ENCODE measurements at places on chromosomes 2 and 18.
A peak's percentile ranks its signal among the peaks of the same experiment; 100 is the strongest.

- no peak for DNase-seq
Measured at GRCh38 chr2:20507166-20507692, 60.4 kb downstream of the RHOB start.

DNA sequence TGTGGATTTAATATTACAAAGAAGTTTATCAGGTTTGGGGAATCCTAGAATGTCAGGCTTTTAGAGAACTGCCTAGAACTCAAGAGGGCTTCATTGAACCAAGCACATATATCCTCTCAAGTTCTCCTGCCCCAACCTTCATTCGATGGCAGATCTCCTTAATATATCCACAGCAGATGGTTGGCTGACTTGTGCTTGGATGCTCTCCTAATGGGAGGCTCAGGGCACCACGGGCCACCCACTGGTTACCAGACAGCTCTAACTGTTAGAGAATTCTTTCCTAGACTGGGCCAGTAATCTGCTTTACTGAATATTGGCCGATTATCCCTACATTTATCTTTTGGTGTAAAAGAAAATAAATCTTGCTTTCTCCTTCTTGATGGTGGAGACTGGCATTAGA is 87.2 kb upstream of the ATP8B1 start:
- no peak for DNase-seq

DNA sequence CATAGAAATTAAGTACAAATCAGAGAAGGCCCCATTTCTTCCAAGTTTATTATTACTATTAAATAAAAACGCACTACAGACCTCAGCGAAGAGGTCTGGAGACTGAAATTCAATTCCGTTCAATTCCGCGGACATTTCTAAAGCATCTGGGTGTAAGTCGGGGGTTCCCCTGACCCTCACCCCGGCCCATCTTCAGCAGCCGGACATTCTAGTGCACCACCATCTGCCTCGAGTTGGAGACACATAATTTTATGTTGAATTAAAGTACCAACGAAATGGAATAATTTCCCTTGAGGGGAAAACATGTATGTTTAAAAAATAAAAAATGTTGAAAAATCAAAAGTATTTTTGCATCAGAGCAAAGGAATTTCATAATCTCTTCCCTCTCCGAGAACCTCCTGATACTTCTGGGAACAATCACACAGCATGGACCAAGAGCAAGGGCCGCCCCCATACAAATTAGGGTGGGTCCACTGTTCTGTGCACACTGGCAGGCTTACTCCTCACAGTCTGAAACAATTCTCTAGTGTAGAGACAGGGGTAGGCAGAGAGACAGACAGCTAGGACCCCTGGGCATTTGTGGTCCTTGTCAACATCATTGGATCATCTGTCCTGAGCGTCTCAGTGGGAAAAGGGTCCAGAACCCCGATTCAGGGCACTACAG is 29.3 kb downstream of the MBP start:
- no peak for DNase-seq

- no peak for DNase-seq
Measured at GRCh38 chr2:133884739-133885381, 316.6 kb upstream of the NCKAP5 start.

- no peak for DNase-seq
Measured at GRCh38 chr2:106138543-106139237, 55.4 kb downstream of the UXS1 start.

GRCh38 chr2:217943446-217944321 is 59.1 kb downstream of the TNS1 start:
- DNase-seq, result no peak

- DNase-seq, result no peak
Measured at GRCh38 chr2:202009581-202009980, 24.1 kb upstream of the FZD7 start.

GRCh38 chr2:241797441-241798080 is 11.4 kb upstream of the NEU4 start:
- no peak for DNase-seq

DNA sequence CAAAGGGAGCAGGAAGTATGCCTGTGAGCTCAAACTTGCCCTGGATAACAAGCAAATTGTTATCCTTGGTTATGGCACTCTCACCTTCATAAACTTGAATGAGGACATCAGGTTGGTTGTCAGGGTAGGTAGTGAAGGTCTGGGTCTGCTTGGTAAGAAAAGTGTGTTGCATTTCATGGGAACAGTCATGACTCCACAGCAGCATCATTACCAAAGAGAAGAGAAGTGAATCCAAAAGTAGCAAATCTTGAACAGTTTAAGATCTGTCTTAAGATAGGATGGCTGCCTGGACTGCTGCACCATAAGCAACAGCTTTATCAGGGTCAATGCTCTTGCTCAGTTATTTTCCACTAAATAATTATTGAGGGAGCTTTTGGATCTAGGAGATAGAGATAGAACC is 350.7 kb upstream of the MAP2 start:
- DNase-seq, result no peak

GRCh38 chr2:171410101-171410500 is 23.7 kb downstream of the METTL8 start:
- DNase-seq, result no peak

- peak; percentile 11 for DNase-seq
Measured at GRCh38 chr2:55431982-55432627, 12.4 kb upstream of the CCDC88A start.

DNA sequence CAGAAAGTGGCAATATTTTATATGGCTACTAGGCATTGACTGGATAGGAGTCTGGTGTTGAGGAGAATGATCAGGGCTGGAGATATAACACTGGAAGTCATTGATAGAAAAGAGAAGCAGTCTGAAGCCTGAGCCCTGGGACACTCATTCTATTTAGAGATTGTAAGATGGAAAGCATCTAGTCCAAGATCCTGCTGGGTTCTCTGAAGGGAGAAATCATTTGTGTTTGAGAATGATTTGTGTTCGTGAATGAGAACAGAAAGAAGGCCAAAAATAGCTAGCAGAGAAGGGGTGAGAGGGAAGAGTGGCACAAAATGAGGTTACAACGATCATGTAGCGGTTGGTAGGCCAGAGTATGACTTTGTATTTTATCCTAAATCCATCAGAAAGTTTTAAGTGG is 7.6 kb upstream of the ALS2 start:
- DNase-seq, result no peak

- DNase-seq, result no peak
Measured at GRCh38 chr2:2702385-2702784, 371.3 kb upstream of the MYT1L start.

DNA sequence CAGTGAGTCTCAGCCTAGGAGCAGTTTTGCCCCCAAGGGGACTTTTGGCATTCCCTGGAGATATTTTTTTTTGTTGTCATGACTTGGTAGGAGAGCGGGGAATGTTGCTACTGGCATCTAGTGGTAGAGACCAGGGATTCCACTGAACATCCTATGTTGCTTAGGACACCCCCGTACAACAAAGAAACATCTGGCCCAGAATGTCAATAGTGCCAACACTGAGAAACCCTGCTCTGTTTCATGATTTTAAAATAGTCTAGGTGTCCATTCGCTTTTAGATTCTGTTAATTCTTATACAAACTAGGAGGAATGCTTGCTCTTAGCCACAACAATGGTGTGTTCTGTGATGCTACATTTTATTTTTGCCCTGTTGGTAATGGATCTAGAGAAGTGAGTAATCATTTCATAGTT is 225.8 kb upstream of the SIX3 start:
- DNase-seq, result no peak

DNA sequence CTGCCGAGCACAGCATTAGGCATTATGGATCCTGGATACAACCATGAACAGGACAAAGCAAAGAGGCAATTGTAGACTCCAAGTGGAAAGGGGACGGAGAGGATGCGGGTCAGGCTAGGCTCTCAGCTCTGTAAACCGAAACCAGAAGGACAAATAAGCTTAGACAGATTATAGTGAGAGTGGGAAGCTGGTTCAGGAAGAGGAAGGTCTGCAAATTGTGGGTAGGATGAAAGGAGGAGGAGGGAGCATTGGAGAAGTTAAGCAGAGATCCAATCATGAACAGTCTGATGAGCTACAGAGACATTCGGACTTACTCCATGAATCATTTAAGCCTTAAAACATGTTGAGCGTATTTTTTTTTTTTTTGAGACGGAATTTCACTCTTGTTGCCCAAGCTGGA is 3.0 kb downstream of the MSH6 start:
- no peak for DNase-seq

- no peak for DNase-seq
Measured at GRCh38 chr2:232058063-232058877, 96.8 kb downstream of the DIS3L2 start.

GRCh38 chr2:70918016-70918415 is 17.7 kb upstream of the ATP6V1B1 start:
- no peak for DNase-seq

DNA sequence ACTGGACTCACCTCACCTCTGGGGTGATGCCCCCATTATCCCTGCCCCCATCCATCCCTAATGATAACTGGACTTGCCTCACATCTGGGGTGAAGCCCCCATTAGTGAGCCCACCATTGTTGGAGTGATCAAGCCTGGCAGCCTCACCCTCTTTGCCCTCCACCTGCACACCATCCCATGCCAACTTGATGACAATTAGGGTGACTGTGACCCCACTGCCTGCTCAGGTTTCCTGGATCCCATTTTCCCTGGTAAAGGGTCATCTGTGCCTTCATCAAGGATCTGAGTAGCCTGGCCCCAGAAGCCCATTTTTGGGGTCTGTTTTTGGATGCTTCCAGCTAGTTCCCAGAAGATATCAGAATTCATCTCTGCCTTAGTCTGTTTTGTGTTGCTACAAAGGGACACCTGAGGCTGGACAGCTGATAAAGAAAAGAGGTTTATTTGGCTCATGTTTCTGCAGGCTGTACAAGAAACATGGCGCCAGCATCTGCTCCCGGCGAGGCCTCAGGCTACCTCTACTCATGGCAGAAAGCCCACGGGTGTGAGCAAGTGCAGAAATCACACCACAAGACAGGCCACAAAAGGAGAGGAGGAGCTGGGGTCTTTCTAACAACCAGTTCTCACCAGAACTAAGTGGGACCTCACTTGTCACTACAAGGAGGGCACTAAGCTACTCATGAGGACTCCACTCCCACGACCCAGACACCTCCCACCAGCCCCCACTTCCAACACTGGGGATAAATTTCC is 196.4 kb upstream of the TWIST2 start:
- DNase-seq, result no peak
